ENCODE measurements at places on chromosomes 6 and 20.

DNA sequence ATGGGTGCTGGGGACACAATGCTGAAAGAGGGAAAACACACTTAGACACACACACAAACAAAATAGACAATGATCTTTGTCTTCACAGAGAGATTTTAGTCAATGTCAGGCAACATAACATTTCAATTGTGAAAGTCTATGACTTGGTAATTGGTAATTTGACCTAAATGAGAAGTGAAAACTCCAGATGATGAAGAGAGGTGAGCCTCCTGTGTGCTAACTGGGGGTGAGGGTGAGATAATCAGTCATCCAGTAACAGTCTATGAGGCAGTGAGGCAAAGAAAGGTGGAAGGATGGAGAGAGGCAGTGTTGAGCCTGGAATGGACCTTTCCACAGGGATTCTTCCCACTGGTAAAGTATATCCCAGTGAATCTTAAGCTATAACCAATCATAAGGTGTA is 744.2 kb downstream of the MAFB start:
- DNase-seq: no peak

GRCh38 chr6:42443312-42444060 is 8.2 kb downstream of the TRERF1 start:
- no peak for DNase-seq

DNA sequence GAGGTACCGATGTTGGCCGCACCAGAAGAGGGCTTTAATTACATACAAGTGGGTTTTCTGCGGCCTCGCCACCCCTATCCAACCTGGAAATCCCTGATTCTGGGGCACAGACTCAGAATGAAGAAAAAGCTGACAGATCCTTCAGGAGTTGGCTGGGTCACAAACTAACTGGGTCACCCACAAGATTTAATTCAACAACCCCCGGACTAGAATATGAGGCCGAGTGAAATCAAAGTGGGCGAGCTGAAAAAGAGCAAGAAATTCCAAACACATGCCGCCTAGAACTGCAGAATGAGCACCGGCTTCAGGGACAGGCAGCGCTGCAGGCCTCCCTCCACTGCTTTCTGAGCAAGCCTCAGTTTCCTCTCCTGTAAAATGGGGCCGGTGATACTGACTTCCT is 30.0 kb downstream of the GRM4 start:
- no peak for DNase-seq

DNA sequence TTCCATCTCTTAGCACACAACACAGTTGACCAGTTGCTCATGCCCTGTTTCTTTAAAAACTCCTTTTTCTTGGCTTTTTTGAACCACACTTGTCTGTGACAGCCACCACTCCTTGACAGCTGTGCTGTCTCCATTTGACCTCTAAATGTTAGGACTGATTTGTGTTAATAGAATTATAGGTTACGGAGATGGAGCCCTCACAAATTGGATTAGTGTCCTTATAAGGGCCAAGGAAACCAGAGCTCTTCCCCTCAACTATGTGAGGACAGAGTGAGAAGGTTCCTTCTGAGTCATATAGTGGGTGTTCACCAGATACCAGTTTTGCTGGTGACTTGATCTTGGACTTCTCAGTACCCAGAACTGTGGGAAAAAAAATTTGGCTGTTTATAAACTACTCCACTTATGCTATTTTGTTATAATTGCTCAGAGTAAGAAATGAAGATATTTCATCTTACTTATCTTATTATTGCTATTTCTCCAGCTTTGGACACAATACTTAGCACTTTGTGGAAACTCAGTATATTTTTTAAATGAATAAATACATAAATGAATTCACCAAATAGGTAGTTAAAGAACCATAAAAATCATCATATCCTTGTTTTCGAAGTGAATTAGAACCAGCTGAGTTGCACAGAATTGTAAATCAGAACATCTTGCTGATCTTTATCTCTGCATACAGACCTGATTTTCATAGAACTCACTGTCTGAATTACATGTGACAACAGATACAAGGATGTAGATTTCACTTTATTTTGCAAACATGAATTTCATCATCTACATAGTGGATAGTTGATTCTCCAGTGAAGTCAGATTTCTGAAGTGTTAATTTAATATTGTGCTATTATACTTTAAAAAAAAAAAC is 598.5 kb upstream of the IRAK1BP1 start:
- no peak for DNase-seq

DNA sequence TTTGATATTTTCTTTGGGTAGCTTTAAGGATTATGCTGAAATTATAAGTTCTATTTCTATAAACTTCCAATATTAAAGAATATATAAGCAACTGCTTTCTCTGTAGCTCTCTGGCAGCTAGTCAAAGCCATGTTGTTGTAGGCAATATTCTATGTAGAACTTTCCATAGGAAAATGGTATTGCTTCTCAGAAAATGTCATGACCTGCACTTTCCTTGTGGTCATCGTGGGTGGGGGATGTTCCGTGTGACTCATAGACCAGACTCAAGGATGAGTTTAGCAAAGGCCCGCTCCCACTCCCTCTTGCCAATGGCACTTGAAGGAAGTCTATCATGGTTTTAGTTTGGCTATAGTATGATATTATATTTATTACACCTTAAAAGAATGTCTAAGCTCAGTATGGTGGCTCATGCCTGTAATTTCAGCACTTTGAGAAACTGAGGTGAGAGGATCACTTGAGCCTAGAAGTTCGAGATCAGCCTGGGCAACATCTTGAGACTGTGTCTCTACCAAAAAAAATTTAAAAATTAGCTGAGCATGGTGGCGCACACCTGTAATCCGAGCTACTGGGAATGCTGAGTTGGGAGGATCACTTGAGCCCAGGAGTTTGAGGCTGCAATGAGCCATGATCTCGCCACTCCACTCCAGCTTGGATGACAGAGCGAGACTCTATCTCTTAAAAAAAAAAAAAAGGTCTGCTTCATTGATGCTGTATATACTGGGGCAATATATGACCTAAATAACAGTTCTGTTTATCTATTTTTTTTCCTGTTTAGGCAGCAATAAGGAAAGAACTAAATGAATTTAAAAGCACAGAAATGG is 36.6 kb upstream of the LTV1 start:
- no peak for DNase-seq

DNA sequence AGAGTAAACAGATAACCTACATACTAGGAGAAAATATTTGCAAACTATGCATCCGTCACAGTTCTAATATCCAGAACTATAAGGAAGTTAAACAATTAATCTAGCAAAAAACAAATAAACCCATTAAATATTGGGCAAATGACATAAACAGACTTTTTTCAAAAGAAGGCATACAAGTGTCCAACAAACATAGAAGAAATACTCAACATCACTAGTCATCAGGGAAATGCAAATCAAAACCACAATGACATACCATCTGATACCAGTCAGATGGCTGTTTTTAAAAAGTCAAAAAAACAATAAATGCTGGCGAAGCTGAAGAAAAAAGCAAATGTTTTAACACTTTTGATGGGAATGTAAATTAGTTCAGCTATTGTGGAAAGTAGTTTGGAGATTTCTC is 1117.7 kb upstream of the MAP3K7 start:
- DNase-seq: no peak

GRCh38 chr6:32668226-32668747 is 1.8 kb upstream of the HLA-DQB1 start:
- no peak for DNase-seq

GRCh38 chr6:34179106-34179720 is 33.3 kb upstream of the GRM4 start:
- no peak for DNase-seq

DNA sequence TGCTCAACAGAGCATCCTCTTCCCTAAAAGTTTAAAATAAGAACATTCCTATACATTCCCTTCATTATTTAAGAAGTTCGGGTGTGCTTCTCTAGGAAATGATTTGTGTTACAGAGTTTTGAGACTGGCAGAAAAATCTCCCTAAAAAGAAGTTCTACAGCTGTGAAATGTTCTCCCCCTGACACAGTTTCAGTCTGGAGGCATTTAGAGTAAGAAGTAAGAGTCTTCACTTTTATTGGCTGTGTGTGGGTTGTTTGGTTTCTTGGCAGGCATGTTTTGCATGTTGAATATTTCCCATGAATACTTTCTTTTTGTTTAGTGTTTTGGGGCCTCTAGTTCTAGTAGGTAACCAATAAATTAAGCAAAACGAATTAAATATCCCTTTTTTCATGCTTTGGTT is 195.9 kb downstream of the TENT5A start:
- DNase-seq: no peak

DNA sequence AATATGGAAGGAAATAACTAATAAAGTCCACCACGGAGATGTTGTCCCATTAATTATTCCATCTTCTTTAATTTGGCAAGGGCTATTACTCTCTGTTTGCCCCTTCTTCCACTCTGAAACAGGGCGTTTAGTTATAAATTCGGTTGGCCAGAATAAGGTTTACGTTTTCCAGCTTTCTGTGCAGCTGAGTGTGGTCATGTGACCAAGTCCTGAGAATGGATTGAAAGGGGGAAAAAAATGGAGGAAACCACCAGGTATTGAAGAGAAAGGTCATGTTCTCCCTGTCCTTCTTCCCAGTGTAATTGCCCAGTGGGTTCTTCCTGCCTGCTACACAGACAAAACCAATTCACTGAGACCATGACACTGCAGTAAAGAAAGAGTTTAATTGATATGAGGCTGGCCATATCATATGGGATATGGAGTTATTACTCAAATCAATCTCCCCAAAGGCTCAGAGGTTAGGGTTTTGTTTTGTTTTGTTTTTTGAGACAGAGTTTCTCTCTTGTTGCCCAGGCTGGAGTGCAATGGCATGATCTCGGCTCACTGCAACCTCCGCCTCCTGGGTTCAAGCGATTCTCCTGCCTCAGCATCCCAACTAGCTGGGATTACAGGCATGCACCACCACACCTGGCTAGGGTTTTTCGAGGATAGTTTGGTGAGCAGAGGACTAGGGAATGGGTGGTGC is 14.3 kb upstream of the TBC1D22B start:
- DNase-seq: no peak

DNA sequence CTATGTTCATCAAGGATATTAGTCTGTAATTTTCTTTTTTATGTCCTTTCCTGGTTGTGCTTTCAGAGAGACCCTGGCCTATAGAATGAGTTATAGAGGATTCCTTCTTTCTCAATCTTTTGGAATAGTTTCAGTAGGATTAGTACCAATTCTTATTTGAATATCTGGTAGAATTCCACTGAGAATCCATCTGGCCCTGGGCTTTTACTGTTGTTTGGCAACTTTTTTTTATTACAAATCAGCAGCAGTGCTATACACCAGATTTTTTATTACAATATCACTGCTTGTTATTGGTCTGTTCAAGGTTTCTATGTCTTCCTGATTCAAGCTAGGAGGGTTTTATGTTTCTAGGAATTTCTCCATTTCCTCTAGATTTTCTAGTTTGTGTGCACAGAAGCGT is 50.0 kb upstream of the NRSN1 start:
- no peak for DNase-seq

- no peak for DNase-seq
Observed at GRCh38 chr6:108157981-108158525, 7.8 kb upstream of the NR2E1 start.

DNA sequence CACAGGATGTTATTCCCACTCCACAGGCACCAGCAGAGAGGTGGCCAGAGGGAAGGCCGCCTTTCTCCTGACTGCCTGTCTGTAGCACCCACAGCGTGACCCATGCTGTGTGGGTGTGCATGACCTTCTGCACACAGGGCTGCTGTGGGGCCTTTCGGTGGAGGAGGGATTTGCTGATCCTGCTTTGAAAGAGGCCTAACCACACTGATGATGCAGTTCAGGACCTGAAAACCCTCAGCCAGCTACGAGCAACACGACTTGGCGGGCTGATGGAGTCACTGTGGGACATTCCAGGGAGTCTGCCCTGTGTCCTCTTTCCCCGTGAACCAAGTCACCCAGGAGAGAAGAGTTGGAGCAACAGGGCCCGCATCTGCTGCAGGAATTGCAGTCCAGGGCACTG is 49.1 kb downstream of the SYTL3 start:
- no peak for DNase-seq

DNA sequence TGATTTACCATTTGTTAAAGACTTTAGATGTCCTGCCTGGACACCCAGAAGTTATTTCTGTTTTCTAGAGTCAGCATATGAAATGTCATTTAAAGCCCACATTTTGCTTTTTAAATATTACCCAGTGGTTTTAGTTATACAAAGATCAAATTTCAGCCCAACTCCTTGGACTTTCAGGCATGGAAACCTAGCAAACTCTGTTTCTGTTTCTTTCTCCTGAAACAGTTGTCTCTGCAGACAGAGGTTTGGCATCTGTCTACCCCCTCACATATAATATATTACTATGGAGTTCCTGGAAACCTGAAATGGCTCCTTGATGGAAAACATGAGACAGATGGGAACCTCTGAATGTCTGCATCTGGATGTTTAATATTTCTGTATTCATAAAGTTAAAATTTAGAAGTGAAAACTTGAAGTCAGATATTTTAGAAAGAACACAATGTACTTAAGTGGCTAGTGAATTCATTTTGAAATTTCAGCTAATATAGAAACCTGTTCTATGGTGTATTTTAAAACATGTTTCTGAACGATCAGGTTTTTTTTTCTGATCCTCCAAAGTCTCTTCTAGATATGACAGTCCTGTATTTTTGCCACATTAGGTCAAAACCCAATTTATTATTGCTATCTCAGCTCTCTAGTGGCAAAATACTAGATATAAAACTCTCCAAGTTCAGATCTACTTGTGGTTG is 743.3 kb downstream of the CD109 start:
- DNase-seq: no peak

DNA sequence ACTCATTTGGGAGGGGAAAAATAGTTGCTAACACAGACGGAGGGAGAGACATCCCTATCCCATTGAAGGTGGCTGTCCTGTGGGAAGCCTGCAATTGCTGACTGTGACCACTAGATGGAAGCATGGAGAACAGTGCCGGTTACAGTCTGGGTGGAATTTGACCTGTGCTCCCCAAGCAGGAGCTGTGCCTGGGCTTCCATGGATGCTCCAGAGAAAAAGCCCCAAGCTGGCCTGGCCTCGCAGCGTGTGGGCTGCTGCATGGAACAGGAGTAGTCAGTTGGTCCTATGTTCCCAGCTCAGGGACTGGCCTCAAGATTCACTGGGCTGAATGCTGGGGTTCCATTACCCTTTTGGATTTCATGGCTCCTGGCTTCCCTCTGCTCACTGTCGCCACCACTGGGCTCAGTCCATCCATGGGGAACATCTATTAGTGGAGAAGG is 116.3 kb upstream of the CHD6 start:
- no peak for DNase-seq
